ENCODE measurements at places on chromosomes 6 and 20.

DNA sequence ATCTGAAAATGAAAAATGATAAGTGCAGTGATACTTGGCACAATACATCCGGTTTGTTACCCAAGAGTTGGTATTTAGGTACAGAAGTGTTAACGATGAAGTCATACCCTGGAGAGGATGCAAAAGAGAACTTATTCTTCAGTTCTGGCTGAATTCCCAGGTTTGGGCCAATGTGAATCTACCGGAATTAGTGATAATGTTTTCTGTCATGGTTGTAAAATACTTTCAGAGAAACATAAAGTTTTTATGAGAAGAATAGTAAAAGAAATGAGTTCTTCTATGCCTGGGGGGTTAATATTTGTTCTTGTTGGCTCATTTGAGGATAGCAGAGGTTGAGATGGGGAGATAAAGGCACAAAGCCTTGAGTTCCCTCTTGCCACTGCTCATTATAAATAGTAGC is 509.9 kb upstream of the POU3F2 start:
- no peak for DNase-seq

- no peak for DNase-seq
Observed at GRCh38 chr6:98636941-98637340, 197.4 kb upstream of the POU3F2 start.

DNA sequence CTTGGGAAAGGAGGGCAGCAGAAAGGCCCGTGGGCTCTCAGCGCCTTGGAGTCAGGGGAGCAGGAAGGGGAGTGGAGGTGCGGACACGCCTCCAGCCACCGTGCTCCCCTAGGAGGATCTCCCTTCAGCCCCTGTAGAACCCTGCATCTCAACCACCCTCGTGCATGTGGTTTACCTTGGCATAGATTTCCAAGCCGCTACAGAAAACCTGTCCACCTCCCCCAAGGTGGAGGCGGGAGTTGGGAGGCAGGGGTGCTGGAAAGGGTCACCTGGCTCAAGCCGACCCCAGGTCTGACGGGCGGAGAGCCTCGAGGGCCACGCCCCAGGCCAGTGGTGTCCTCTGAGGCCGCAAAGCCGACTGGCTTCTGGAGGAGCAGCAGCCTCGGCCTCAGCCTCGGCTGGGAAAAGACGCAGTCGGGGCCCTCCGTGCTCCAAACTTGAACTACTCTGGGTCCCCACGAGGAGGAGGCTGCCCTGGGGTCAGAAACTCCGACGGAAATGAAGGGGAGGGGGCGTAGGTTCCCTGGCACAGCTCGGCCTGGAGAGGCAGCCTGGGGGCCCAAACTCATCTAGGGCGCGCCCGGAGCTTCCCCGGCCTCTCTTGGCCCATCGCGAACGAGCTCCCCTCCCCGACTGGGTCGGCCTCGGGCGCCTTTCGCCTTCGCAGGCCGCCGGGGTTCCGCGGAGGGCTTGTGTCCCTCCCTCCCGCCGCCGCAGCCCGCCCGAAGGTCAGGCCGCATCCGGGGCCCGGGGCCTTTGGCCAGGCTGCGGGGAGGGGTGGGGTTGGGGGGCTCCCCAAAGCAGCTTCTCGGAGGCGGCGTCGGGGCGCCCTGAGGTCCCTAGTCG is 6.3 kb upstream of the FOXF2 start:
- DNase-seq: no peak

- no peak for DNase-seq
Observed at GRCh38 chr20:62487561-62488354, 12.0 kb upstream of the GATA5 start.

GRCh38 chr6:140475086-140475485 is 1100.6 kb upstream of the CITED2 start:
- DNase-seq: no peak

- DNase-seq: peak; percentile 74
Observed at GRCh38 chr6:31270788-31271640, 878 bp downstream of the HLA-C start.

- no peak for DNase-seq
Observed at GRCh38 chr6:42507901-42508300, 55.9 kb upstream of the UBR2 start.

GRCh38 chr6:119234457-119234856 is 115.1 kb downstream of the MAN1A1 start:
- DNase-seq: no peak

- DNase-seq: no peak
Observed at GRCh38 chr6:2344319-2344905, 99.0 kb upstream of the GMDS start.

DNA sequence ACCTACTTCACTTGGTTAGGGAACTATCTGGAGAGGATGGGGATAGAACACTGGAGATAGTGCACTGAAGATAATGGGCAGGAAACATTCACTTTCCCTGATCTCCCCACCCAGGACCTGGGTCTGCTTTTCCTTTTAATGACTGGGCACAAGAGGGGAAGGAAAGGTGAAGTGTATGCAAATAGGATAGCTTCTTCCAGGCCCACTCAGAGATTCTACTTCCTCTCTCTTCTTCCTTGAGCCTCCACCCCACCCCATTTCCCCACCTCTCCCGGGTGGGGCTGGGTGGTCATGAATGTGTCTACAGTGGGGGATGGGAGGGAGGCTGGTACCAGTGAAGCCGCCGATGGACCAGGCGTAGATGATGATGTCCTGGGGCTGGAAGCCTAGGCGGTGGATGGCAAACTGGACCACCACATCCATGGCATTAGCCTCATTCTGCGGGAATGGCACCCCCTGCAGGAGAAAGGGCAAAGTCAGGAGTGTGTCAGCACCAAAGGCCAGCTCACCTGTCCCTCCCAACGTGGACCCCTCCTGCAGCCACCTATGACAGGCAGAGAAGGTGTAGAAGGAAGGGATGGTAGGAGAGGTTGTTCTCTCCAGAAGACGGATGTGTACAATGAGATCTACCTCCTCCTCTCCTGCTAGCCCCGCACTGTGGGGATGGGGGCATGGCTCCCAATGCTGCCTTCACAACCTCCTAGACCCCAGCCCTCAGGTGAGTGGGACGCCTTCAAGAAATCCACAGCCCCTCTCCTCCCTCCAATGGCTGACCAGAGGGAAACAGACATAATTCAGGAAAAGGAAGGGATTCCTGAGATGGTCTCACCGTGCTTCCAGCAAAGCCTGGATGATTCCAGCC is 8.6 kb upstream of the LY6G5C start:
- DNase-seq: no peak

GRCh38 chr6:19587238-19587942 is 249.8 kb upstream of the ID4 start:
- no peak for DNase-seq

GRCh38 chr20:49979030-49979832 is 3.5 kb upstream of the SNAI1 start:
- peak; percentile 56 for DNase-seq

- no peak for DNase-seq
Observed at GRCh38 chr6:144338951-144339700, 54.0 kb downstream of the UTRN start.

- DNase-seq: peak; percentile 85
Observed at GRCh38 chr6:43773050-43773979, 3.3 kb downstream of the VEGFA start.

DNA sequence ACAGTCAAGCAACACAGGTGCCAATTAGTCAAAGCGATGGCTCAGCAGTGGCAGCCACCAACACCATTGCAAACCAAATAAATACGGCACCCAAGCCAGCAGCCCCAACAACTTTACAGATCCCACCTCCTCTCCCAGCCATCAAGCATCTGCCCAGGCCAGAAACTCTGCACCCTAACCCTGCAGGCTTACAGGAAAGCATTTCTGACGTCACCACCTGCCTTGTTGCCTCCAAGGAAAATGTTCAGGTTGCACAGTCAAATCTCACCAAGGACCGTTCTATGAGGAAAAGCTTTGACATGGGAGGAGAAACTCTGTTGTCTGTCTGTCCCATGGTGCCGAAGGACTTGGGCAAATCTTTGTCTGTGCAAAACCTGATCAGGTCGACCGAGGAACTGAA is 30.6 kb downstream of the KHDC1L start:
- DNase-seq: no peak

GRCh38 chr6:26187981-26188635 is 100.9 kb downstream of the HFE start:
- peak; percentile 86 for DNase-seq

DNA sequence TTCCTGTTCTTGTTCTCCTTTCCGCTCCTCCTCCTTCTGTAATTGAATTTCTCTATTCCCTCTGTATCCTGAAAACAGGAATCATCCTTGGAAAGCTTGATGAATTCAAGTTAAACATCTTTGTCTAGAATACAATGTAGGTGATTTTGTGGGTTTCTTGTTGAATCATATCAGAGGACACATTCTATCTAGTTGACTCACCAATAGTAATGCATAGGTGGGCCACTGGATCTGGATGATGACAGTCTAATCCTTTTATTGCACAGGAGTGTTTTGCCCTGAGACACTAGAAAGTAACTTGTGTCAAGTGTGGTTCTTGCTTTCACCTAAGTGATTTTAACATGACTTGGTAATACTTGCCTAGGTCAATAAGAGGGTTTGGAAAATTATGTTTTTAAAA is 164.3 kb downstream of the RFPL4B start:
- no peak for DNase-seq

- peak; percentile 35 for DNase-seq
Observed at GRCh38 chr6:36753671-36754405, 56.2 kb downstream of the RAB44 start.

GRCh38 chr6:84779380-84779779 is 15.0 kb upstream of the TBX18 start:
- DNase-seq: no peak

GRCh38 chr6:73032586-73032985 is 192.7 kb downstream of the KHDC1L start:
- no peak for DNase-seq

- no peak for DNase-seq
Observed at GRCh38 chr6:167968091-167968490, 29.4 kb upstream of the KIF25 start.

DNA sequence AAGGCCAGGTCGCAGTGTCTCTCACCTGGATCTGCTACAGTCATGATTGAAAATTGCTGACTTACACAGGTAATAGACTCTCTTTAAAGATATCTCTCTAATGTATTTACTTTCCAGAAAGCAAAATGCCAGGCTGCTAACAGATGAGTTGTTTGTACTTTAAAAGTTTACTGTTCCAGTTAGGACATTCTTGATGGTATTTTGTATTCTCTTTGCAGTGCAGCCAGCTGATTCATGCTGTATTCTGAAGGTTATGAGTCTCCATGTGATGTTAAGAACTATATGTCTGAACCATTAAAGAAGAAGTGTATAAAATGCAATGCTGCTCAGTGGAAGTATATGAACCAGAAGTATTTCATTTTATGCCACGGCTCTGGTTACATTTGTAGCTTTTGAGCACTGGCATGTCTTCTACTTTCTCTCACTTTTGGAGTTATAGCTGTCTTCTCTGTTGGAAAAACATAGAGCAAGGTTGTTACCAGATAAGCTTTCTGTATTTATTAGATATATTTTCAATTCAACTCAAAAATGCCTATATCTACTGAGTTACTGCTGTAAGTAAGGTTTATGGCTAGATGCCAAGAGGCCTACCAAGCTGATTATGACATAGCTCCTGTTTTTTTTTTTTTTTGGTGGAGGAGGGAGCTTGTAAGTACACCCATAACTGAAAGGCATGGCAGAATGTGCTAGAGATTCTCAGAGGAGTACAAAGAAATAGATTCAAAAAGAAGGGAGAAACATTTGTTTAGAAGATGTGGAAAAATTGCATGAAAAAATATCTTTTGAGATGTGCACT is 130.5 kb upstream of the MAN1A1 start:
- DNase-seq: no peak

- no peak for DNase-seq
Observed at GRCh38 chr6:40322336-40322735, 264.8 kb downstream of the LRFN2 start.

DNA sequence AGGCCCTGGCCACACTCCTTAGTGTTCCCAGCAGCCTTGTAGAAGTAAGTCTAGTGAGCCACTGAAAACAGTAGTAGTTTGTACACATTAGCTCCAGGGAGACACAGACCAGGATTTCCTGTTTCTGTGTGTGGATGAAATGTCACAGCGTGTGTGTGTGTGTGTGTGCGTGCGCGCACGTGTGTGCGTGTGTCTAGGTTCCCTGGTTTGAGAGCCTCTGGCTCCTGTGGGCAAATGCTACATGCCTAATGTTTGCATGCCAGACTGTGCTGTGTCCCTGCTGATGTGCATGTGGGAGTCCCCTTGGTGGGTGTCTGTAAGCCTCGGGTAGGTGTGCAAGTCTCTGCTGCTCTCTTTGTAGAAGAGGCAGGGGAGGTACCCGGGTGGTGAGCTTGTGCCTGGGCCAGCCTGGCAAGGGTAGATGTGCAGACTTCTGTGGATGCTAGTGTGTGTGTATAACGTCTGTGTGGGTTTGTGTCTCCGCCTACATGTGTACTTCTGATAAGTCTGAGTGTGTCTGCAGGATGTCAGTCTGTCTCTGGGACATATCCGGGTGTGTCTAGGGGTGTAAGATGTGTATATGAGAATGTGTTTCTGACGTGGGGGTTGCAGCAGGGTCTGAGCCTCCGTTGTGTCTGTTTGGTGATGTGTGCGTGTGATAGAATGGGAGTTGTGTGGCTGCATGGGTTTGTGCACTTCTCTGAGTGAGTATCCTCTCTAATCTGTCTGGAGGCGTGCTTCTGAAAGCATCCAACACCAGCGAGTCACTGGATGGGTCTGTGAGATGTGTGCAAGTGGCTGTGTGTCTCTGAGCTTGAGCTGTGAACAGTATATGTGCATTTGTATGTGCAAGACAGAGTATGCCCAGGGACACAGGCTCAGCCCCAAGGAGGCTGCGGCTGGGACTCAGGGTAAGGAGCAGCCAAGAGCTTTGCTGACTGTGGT is 19.0 kb upstream of the TLDC2 start:
- no peak for DNase-seq

- no peak for DNase-seq
Observed at GRCh38 chr20:49591217-49591865, 23.4 kb upstream of the PTGIS start.

GRCh38 chr6:11486486-11486885 is 51.1 kb upstream of the TMEM170B start:
- DNase-seq: no peak

GRCh38 chr6:53487080-53487479 is 57.8 kb downstream of the GCLC start:
- no peak for DNase-seq

- DNase-seq: no peak
Observed at GRCh38 chr6:159099961-159100360, 55.2 kb upstream of the TAGAP start.

DNA sequence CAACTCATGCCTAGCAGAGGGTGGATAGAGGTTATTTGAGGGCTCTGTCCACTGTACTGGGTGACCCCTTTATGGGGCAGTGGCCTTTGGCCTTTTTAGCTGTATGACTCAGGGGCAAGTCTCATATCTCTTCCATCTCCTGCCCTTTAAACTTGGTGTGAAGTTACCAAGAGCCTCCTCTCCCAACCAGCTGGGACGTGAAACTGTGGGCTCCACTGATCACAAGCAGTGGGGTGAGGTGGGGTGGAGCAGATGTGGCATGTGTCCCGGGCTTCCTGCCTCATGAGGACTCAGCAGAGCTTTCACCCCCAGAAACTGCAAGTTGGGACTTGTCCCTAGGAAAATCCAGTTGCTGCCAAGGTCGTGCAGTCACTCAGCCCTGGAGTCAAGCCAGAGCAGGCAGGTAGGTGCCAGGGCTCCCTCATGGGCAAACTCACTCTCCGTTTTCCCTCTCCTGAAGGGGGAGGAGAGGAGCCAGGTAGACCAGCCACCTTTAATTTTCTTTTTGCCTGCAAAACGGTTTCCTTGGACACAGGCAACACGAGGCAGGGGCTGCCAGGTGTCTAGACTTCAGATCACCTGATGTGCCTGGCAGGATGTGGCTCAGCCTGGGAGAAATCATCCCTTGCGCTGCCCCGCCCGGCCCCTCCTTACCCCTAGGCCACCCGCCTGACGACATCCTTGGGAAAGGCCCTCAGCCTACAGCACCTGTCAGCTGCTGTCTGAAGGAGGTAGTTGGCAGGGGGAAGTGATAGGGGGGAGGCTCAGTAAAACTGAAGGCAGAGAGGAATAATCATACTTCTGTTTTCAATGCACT is 4.0 kb downstream of the CDKN1A start:
- peak; percentile 88 for DNase-seq
